ENCODE measurements at places on chromosomes 13 and 19.

GRCh38 chr13:76231522-76232167 is 595.5 kb downstream of the LMO7 start:
- no peak for DNase-seq

DNA sequence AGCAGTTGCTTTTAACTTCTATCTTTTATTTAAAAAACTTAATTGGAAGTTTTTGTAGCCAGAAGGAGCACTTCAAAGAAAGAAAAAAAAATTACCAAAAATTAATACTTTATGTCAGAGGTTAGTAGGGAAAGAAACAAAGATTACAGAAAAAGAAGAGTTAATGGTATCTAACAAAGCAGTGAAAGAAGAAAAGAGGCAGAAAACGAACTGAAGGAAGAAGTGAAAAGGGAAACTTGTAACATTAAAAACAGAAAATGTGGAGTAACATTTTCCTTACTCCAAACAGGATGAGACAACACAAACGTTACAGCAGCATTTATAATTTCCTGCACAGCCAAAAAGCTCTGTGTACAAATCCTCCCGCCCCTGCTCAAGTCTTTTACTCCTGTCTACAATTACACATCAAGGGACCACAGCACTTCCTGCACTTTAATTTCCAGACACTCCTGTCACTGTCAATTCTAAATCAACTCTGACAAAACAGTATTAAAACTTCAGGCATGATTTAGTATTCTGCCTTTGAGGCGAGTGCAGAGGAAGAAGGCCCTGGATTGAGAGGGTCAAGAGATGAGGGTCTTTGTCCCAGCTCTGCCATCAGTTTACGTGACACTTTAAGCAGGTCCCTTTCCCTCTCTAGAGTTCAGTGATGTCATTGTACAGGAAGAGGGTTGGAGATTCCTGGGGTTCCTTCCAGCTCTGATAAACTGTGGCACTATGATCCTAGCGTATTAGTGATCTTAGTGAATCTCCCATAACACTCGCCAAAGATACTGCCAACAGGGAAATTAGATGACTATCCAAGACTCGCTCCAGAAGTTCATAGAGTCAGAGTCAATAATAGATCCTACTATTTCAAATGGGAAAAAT is 53.2 kb upstream of the LSM14A start:
- DNase-seq, result no peak

DNA sequence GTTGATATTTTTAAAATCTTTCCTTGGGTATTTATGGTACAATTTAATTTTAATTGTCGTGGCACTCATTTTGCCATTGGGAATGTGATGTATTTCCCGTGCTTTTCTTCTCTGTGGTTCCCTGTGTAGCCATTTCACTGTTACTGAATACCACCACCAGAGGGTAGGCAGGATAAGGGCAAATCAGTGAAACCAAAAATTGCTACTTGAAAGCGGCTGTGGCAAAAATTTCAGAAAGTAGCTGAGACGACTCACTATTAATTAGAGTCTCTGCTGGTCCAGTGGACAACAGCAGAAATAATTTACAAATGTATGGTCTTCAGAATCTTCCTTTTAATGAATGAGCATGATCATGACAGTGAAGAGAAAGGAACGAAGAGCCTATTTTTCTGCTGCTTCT is 34.4 kb upstream of the MIR17HG start:
- DNase-seq, result no peak

DNA sequence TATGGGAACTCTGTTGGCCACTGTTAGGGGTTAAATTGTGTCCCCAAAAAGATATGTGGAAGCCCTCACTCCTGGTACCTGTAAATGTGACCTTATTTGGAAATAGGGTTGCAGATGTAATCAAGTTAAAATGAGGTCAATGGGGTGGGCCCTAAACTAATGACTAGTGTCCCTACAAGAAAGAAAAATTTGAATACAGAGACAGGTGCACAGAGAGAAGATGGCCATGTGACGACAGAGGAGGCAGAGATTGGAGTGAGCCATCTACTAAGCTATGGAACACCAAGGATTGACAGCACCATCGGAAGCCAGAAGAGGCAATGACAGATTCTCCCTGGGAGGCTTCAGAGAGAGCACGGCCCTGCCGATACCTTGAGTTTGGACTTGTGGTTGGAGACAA is 16.5 kb downstream of the POU2F2 start:
- DNase-seq, result no peak

- DNase-seq, result no peak
Measured at GRCh38 chr13:32838945-32839344, 177.3 kb upstream of the KL start.

- no peak for DNase-seq
Measured at GRCh38 chr19:44260343-44260681, 626 bp downstream of the ZNF233 start.

- DNase-seq, result no peak
Measured at GRCh38 chr13:113796211-113796963, 37.4 kb downstream of the TMEM255B start.

DNA sequence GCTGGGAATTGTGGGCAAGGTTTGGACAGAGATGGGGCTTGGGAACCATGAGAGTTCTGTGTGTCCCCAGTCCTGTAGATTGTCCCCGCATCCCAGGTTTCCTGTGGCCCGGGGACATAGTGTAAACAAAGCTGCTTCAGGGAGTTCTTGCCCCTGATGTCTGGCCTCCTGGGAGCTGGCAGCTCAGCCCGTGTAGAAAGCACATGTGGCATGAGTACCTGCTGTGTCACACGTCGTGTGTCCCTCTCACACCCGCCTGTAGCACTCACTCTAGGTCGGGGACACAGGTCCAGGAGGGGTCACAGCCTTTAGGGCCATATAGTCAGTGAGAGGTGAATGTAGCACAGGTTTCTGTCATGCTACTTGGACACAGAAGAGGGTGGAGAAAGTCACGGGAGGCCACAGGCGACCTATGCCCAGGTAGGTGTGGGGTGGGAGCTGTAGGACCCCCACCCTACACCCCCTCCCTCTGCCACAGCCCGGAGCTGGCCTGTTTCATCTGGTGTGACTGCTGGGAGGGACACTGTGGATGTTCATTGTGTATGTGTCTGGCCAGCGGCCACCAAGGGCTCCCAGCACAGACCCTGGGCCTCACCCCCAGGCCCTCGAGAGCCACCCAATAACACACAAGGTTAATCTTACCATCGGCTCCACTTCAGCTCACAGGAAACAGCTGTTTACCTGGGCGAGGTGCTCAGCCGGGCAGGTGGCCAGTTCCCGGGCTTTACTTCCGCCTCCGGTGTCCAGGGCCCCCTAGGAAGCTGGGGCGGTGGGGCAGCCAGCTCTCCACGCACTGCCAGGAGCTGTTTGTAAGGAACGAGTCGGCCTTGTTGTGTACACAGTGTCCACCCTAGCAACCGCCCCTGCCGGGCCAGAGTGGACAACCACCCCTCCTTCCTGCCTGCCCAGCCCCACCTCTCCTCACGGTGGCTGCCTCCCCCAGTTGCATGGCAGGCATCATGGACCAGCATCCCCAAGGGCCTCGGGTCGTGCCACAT is 49.7 kb downstream of the COMP start:
- no peak for DNase-seq

- DNase-seq, result no peak
Measured at GRCh38 chr13:111944171-111944583, 122.8 kb upstream of the SOX1 start.

- DNase-seq, result no peak
Measured at GRCh38 chr19:17607936-17608335, 52.5 kb downstream of the COLGALT1 start.

DNA sequence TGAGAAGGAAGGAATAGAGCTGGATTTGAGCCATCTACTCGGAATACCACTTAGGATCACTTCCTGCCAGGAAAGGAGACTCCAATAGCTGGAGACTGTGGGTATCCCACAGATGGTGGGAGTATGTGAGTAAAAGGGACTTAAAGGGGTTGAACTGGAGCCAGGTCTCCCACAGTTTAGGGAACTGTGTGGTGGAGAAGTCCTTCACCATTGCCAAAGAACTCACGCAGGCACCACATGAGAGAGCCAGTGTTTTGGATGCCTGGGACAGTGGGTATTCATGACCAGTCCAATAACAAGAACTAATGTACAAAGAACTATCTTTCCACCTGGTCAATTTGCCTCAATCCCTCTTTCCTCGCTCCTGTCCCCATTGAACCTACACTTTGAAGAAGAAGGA is 24.4 kb upstream of the MYCBP2 start:
- peak; percentile 21 for DNase-seq

- no peak for DNase-seq
Measured at GRCh38 chr13:108033800-108034707, 181.3 kb downstream of the LIG4 start.

GRCh38 chr19:30077851-30078355 is 135.9 kb downstream of the URI1 start:
- DNase-seq, result no peak

- no peak for DNase-seq
Measured at GRCh38 chr13:44046428-44046827, 166.7 kb downstream of the LACC1 start.

- no peak for DNase-seq
Measured at GRCh38 chr19:54364775-54365257, at the start of gene LAIR1. Gene LAIR1, minus strand, starts transcription at chr19:54364931. Its CDS starts 127 bp downstream, at chr19:54364804.

DNA sequence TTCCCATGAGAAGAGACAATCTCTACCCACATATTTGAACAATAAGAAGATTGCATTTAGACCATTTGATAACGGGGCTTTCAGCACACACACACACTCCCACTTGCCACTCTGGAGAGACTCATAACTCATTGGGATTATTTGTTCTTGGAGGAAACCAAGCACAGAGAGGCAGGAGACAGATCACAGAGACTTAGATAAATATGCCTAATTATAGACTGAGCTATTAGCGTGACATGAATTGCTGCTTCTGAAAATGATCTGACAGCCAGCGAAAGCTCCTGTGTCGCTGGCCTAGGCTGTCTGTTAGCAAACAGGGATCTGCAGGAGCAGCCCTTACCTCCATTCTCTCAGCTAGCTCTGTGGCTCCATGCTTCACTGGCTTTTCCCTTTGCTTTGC is 111.4 kb downstream of the CCNA1 start:
- no peak for DNase-seq

DNA sequence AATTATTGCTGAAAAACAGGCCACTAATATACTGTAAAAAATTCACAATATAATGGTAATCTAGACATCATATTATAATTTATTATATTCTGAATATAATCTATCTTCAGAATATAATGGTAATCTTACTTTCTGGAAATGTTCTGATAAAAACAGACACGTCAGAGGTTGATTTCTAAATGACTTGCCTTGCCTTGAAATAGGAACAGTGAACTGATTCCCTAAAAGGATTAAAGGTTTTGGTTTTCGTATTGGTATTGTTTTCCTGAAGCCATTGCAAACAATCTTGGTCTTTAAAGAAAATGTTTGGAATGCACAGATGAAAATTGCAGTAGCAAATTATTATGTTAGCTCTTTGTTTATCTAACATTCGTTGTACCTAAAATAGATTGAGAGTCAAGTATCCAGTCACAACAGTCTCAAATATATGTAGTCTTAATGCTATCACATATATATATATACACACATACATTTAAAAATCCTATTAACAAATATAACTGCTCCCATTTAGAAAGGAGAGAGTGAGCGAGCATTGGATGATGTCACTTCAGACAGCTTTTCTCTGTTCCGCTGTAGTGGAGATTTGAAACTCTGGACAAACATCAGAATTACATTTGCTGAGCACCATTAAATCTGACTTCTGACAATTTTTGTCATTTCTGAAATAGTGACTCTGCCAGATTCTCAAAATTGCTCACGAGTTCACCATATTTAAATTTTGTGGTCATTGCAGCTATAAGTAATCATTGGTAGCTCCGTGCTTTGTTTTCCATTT is 1.7 kb downstream of the ITM2B start:
- no peak for DNase-seq

DNA sequence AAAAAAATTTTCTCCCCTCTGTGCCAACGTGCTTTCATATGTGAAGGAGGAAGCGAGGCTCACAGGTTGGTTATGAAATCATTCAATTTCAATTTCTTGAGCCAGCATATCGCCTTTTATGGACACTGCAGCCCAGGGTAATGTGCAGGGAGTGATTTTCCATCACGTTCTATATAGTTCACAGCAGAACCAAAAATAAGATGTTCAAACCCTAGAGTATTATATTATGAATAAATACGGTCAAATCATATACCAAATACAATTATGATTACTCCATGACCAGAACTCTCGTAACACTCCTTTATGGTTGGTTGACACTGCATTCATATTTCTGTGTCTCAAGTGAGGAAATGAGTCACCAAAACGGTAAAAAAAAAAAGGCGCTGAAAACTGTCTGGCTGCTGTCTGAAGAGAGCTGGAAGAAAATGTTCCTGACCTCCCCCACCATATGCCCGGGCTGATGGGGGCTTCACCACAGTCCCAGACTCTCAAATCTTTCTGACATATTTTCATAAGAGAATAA is 75.8 kb upstream of the UBAC2 start:
- DNase-seq, result no peak

All from nucleus accumbens (tissue), 56 donors.